ENCODE measurements at places on chromosomes 6 and 20. TPM values are rescaled to one million over a fixed set of nuclear protein-coding genes. Genes with fewer than 3 reads are reported as not detected.

DNA sequence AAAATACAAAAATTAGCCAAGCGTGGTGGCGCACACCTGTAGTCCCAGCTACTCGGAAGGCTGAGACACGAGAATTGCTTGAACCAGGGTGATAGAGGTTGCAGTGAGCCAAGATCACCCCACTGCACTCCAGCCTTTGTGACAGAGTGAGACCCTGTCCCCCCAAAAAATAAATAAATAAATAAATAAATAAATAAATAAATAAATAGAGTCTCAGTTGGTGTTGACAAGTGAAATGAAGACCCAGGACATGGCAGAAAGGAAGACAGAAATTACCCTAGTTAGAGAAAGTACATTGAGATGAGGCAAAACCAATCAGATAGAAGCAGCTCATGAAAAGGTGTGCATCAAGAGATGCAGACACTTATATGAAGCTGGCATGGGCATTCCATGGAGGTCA lies 105.0 kb downstream of the IBTK start:
- peak overlapping the region; percentile 88 for H3K27ac ChIP-seq
- DNase-seq, result no peak
- H3K4me1 ChIP-seq, result no peaks in the 10 kb centered on the region
- H3K27me3 ChIP-seq, result no peaks in the 10 kb centered on the region
- no peak overlapping the region for H3K4me3 ChIP-seq

GRCh38 chr6:109461733-109462526 lies 6.4 kb upstream of the MICAL1 start:
- no peak overlapping the region for H3K27ac ChIP-seq
- H3K4me3 ChIP-seq, result no peak overlapping the region
- peaks cover 9% of the 10 kb centered on the region for H3K36me3 ChIP-seq
- no peak for DNase-seq
- peaks cover 19% of the 10 kb centered on the region for H3K4me1 ChIP-seq
- H3K27me3 ChIP-seq, result no peaks in the 10 kb centered on the region

GRCh38 chr6:135018941-135019340 lies 35.7 kb downstream of the HBS1L start:
- no peak overlapping the region for H3K27ac ChIP-seq
- no peak for DNase-seq
- H3K4me3 ChIP-seq, result no peak overlapping the region
- H3K36me3 ChIP-seq, result no peaks in the 10 kb centered on the region

DNA sequence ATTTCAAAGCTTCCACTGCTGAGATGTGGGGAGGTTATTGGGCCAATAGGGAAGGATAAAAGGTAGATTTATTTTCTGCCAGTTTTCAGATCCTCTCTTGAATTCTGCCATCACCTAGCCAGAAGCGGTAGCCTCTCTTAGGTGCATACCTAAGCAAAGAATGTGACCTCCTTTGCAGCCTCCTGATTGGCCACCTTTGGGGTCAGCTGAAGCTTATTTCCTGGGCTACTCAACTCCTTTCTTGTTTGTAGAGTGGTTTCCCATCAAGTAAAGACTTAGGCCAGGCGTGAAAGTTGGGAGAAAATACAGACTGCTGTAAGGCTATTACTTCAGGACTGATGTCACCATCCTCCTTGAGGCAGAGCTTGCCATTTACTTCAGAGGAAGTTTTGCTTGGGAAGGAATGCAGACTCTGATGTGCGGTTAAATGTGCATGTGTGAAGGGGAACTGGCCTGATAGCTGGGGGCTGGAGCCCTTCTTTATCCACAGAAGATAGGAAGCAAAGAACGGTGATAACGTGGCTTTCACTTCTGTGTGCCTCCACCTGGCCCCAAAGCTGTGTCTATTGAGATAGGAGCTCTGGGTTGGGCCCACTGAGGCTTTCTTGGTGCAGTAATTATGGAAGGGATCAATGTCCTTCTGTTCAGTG lies 70.1 kb downstream of the TRMT11 start:
- H3K4me1 ChIP-seq, result no peaks in the 10 kb centered on the region
- H3K27me3 ChIP-seq, result no peaks in the 10 kb centered on the region
- no peak for DNase-seq
- H3K27ac ChIP-seq, result no peak overlapping the region
- no peaks in the 10 kb centered on the region for H3K36me3 ChIP-seq
- H3K4me3 ChIP-seq, result no peak overlapping the region

- no peaks in the 10 kb centered on the region for H3K36me3 ChIP-seq
- H3K4me3 ChIP-seq, result no peak overlapping the region
- no peak for DNase-seq
- H3K27ac ChIP-seq, result no peak overlapping the region
- no peaks in the 10 kb centered on the region for H3K4me1 ChIP-seq
These were observed 38.6 kb upstream of the MARCKS start for GRCh38 chr6:113818578-113818977.

DNA sequence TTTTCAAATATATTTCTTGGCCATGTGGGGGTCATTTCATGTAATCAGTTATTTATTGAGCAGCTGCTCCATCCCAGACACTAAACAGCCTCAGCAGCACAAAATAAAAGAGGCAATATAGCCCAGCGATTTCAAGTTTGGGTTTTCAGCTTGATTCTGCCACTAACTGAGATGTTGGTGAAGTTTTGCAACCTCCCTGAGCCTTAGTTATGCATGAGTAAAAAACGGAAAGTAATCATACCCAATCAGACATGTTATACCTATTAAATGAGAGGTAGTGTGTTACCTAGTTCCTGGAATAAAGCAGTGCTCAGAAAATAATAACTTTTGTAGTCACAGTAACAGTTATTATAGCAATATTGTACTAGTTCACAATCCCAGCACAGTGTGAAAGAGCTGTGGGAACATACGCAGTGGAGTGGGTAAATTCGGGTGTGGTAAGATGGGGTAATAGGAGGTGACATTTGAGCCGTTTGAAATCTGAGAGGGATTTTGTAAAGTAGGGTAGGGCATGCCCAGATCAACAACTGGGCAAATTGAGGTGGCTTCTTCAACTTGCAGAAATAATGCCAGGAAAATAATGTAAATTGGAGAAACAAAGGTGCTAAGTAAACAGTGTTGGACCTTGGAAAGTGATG lies 1.5 kb downstream of the SLC9A8 start:
- H3K4me1 ChIP-seq, result peaks cover 11% of the 10 kb centered on the region
- H3K27ac ChIP-seq, result peak overlapping the region; percentile 73
- H3K36me3 ChIP-seq, result peaks cover 5% of the 10 kb centered on the region
- H3K4me3 ChIP-seq, result no peak overlapping the region
- DNase-seq, result no peak

- no peaks in the 10 kb centered on the region for H3K27me3 ChIP-seq
- H3K4me3 ChIP-seq, result no peak overlapping the region
- no peak overlapping the region for H3K27ac ChIP-seq
- no peak for DNase-seq
- H3K4me1 ChIP-seq, result no peaks in the 10 kb centered on the region
These were observed 60.9 kb downstream of the TFAP2C start for GRCh38 chr20:56689852-56690485.

DNA sequence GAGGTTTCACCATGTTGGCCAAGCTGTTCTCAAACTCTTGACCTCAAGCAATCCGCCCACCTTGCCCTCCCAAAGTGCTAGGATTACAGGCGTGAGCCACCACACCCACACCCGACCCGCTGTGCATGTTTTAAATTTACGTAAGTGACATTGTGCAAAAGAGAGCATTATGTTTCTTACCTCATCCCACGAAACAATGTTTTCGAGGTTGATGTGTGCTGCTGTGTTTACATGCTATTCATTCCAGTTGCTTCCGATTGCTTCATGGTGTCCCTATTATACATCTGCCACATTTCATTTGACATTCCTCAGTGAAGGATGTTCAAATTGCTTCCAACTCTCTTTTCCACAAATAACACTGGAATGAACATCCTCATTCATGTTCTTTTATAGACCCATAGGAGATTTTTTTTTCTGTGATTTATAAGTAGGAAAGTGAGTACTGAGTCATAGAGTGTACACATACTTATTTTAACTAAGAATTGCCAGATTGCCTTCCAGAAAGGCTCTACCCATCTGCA lies 403.9 kb upstream of the JARID2 start:
- no peak overlapping the region for H3K27ac ChIP-seq
- H3K4me3 ChIP-seq, result no peak overlapping the region
- H3K36me3 ChIP-seq, result no peaks in the 10 kb centered on the region
- peaks cover 4% of the 10 kb centered on the region for H3K4me1 ChIP-seq
- no peaks in the 10 kb centered on the region for H3K27me3 ChIP-seq

DNA sequence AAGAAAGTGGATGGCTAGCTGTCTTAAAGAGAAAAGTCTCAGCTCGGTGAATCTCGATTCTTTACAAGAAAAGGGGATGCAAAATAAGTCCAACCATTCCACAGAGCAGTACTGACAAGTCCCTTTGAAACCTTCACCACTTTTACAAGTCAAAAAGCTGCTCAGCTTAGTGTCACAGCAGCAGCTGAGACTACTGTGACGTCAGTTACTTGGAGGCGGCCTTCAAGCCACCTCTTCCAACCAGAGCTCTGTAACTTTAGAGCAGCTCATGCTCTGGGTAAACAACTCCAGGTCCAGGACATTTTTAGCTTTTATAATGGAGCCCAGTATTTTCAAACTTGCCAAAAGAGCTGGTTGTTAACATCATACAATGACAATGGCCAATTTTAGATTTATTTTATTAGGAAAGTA lies at the start of gene KIAA0408:
Gene KIAA0408, minus strand, starts transcription at position 159 of the 411 bp plus-strand sequence. CDS start 5,408 bp downstream, outside the sequence.
- peak within 1 kb of the TSS; percentile 73 for H3K27ac ChIP-seq
- H3K36me3 ChIP-seq, result no peaks in the 10 kb centered on the region
- H3K4me3 ChIP-seq, result peak within 1 kb of the TSS; percentile 42
- no peaks in the 10 kb centered on the region for H3K27me3 ChIP-seq
- no peaks in the 10 kb centered on the region for H3K4me1 ChIP-seq
- peak; percentile 98 for DNase-seq

DNA sequence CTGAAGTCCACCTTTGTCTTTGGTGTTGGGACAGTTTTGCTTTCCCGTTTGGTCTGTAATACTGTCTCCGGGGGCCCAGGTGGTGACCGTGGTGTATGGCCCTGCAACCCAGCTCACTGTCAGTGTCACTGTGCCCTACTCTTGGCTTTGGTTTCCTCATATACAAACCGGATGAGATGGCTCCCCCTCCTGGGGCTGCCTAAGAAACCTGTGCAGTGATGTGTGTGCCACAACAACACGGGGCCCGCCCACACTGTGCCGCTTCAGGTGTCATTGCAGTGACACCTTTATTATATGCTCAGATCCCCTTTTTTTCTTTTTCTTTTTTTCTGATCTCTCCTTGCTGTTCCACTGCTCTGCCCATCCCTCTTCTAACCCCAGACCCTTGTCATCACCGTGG lies 73.9 kb downstream of the RAMACL start:
- no peaks in the 10 kb centered on the region for H3K27me3 ChIP-seq
- no peak for DNase-seq
- H3K4me3 ChIP-seq, result no peak overlapping the region
- H3K36me3 ChIP-seq, result no peaks in the 10 kb centered on the region
- H3K4me1 ChIP-seq, result no peaks in the 10 kb centered on the region

DNA sequence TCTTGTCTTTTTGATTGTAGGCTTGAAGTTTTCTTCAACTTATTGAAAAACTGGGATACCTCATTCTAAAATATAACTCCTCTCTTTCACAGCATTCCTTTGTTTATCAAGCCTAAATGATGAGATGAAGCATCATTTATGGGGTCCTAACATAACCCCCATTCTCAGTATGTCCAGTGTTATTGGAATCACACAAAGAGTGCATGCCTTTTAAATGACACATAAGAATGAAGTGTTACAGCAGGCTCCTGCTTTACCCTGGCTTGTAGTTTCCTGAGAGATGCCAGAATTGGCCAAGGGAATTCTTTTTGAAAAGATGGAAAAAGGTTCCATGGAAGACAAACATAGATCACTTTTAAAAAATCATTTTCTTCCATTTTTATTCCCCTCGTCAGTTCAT lies 502.4 kb downstream of the BCKDHB start:
- no peak overlapping the region for H3K27ac ChIP-seq
- DNase-seq, result no peak
- no peaks in the 10 kb centered on the region for H3K4me1 ChIP-seq
- H3K4me3 ChIP-seq, result no peak overlapping the region
- no peaks in the 10 kb centered on the region for H3K27me3 ChIP-seq
- H3K36me3 ChIP-seq, result no peaks in the 10 kb centered on the region

- H3K27ac ChIP-seq, result no peak overlapping the region
- H3K4me3 ChIP-seq, result no peak overlapping the region
- no peaks in the 10 kb centered on the region for H3K4me1 ChIP-seq
- no peaks in the 10 kb centered on the region for H3K27me3 ChIP-seq
- H3K36me3 ChIP-seq, result no peaks in the 10 kb centered on the region
These were observed 12.2 kb downstream of the TOP1 start for GRCh38 chr20:41040855-41041254.

- H3K27ac ChIP-seq, result peak overlapping the region; percentile 37
- H3K4me1 ChIP-seq, result peaks cover 4% of the 10 kb centered on the region
- no peak overlapping the region for H3K4me3 ChIP-seq
- no peak for DNase-seq
These were observed 6.8 kb upstream of the SULF2 start for GRCh38 chr20:47792021-47792618.

GRCh38 chr6:101550451-101550850 lies 156.9 kb downstream of the GRIK2 start:
- no peak overlapping the region for H3K27ac ChIP-seq
- H3K36me3 ChIP-seq, result no peaks in the 10 kb centered on the region
- DNase-seq, result no peak
- no peak overlapping the region for H3K4me3 ChIP-seq
- H3K27me3 ChIP-seq, result no peaks in the 10 kb centered on the region
- H3K4me1 ChIP-seq, result no peaks in the 10 kb centered on the region

DNA sequence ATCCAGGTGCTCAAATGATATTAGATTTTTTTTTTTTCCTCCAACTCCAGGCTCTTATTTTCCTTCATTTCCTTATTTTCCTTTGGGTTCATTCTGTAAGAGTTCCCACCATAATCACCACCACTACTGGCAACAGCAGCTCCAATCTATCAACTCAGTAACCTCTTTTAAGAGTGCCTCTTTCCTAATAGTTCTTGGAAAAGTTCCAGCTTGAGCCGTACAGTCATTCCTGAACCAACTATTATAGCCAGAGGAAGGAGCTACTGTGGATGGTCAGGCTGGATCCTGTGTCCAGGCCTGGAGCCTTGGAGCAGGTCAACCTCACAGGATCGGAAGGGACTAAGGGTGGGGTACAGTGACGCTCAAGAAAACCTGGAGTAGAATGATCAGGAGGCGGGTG lies 4.2 kb upstream of the ANGPT4 start:
- no peaks in the 10 kb centered on the region for H3K27me3 ChIP-seq
- H3K27ac ChIP-seq, result no peak overlapping the region
- no peak for DNase-seq
- H3K36me3 ChIP-seq, result no peaks in the 10 kb centered on the region

GRCh38 chr6:53294095-53294494 lies 54.7 kb downstream of the ELOVL5 start:
- peak; percentile 55 for DNase-seq
- no peak overlapping the region for H3K4me3 ChIP-seq
- no peaks in the 10 kb centered on the region for H3K27me3 ChIP-seq
- H3K27ac ChIP-seq, result no peak overlapping the region

Gene SLC22A2
- total RNA-seq, result not detected

Gene SLC25A27
- total RNA-seq, result 99.3 TPM

Gene FRK
- 8.7 TPM for total RNA-seq

Gene UBE2C
- total RNA-seq, result 3.9 TPM

Gene TBXT
- not detected for total RNA-seq

Gene PLN
- 12.3 TPM for total RNA-seq

Gene HLA-G
- total RNA-seq, result 0.23 TPM

Gene LST1
- total RNA-seq, result 9.6 TPM
